ENCODE measurements at places on chromosomes 1 and 21. TPM values are rescaled to one million over a fixed set of nuclear protein-coding genes. Genes with fewer than 3 reads are reported as not detected.
A peak's percentile ranks its signal among the peaks of the same experiment; 100 is the strongest.

The KRTAP13-2 gene
- total RNA-seq: not detected

The HSD3B2 gene
- total RNA-seq: not detected

The CCDC27 gene
- not detected for total RNA-seq

The SOX13 gene
- 180 TPM for total RNA-seq

- DNase-seq: no peak
- H3K36me3 ChIP-seq: no peaks in the 10 kb centered on the region
- H3K27ac ChIP-seq: no peak overlapping the region
- H3K4me1 ChIP-seq: no peaks in the 10 kb centered on the region
- H3K27me3 ChIP-seq: no peaks in the 10 kb centered on the region
Measured at GRCh38 chr1:198880818-198881597, 242.2 kb downstream of the PTPRC start.

GRCh38 chr1:214101246-214101645 lies 113.5 kb downstream of the PROX1 start:
- H3K27me3 ChIP-seq: no peaks in the 10 kb centered on the region
- DNase-seq: no peak
- no peak overlapping the region for H3K27ac ChIP-seq
- H3K36me3 ChIP-seq: no peaks in the 10 kb centered on the region

DNA sequence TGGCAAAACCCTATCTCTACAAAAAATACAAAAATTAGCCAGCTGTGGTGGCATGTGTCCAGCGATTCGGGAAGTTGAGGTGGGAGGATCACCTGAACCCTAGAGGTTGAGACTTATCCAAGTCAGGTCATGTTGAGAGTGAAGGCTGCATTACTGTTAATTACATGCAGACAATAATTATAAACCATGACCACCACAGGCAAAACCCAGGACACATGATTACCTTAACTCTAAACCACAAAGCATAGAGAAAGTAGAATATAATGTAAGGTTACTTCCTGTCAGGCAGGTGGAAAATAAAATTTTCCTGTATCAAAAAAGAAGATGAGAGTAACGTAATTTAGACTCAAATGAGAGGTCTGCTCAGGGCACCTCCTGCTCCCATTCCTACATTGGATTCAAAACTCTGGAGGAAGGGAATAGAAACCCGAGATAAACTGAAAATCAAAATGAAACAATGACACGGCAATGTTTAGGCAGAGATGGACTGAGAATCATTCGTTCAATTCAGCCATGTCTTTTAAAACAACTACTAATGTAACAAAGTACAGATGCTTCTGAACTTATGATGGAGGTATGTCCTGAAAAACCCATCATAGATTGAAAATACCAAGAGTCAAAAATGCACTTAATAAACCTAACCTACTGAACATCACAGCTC lies 33.6 kb downstream of the RGS8 start:
- no peaks in the 10 kb centered on the region for H3K4me1 ChIP-seq
- no peak for DNase-seq
- H3K27ac ChIP-seq: no peak overlapping the region
- no peak overlapping the region for H3K4me3 ChIP-seq
- no peaks in the 10 kb centered on the region for H3K27me3 ChIP-seq

DNA sequence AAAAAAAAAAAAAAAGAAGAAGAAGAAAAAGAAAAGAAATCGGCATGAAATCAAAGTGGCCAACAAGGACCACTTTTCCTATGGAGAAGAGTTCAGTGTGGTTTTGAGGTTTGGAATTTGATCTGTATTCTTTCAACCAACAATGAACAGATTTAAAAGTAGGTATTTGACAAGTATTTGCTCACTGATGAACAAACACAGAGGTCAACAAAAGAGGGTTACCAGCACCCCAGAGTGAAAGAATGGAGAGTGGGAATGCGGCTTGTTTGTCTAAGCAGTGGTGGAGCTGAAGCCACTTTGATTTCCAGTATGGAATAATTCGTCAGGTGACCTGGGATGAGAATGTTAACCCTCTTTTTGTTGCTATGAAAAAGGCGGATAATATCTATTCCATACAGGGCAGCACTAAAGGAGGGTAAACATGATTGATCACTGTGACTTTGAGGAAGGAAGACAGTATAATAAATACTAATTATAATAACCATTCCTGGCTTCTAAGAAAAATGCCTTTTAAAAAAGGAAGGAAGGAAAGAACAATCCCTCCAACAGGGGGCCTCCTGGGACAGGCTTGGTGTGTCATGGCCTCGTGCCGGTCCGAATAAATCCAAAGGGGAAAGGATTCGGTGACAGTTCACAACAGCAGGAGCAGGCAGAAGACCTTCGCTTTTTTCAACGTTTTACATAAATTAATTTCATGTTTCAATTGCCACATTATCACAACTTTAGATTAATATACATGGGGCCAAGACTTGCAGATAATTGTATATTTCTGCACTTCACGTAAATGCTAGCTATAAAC lies 37.2 kb upstream of the SIM2 start:
- no peak overlapping the region for H3K27ac ChIP-seq
- DNase-seq: no peak
- no peak overlapping the region for H3K4me3 ChIP-seq
- no peaks in the 10 kb centered on the region for H3K27me3 ChIP-seq

DNA sequence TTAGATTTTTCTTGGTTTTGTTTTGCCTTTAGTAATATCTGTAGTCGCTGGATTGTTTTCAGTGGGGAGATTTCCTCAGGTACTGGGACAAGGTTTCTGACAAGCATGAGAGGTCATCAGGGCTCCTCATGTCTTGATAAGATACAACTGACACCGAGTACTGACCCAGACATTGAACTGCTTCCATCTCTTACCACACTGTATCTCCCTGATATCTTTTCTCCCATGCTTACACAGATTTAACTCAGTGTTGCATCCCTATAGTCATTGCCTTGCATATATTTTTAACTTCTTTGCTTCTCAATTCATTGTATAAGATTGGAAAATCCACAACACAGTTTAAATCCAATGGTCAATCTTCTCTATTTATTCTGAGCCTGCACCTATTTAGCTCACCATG lies 12.4 kb upstream of the CYB5R1 start:
- DNase-seq: no peak
- no peaks in the 10 kb centered on the region for H3K36me3 ChIP-seq
- H3K27me3 ChIP-seq: no peaks in the 10 kb centered on the region

GRCh38 chr1:63046539-63046938 lies 262.6 kb downstream of the ATG4C start:
- H3K27ac ChIP-seq: no peak overlapping the region
- no peak for DNase-seq
- no peak overlapping the region for H3K4me3 ChIP-seq
- H3K36me3 ChIP-seq: no peaks in the 10 kb centered on the region
- no peaks in the 10 kb centered on the region for H3K4me1 ChIP-seq

GRCh38 chr1:219812086-219812485 lies 116.3 kb downstream of the SLC30A10 start:
- H3K4me3 ChIP-seq: no peak overlapping the region
- no peaks in the 10 kb centered on the region for H3K27me3 ChIP-seq
- DNase-seq: no peak
- no peaks in the 10 kb centered on the region for H3K36me3 ChIP-seq

DNA sequence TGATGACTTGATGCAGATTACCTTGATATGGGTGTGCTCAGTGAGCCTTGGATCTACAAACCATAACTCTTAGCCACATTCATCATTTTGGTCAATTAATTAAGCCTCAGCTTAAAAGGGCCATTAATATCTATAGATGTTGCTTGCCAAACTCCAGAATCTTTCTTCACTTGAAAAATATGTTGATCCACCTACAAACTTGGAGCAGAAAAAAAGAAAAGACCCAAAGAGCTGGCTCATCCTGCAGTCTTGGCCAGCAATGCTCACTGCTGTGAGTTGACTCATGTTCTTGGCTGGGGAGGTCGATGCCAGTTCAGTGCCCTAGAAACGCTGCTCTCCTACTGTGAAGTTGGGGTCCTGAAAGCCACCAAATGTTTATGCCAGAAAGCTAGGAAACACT lies 75.4 kb downstream of the DPT start:
- 0 out of 2 replicates have a peak, but pooled peaks cover 3% of the 10 kb centered on the region for H3K4me1 ChIP-seq
- H3K4me3 ChIP-seq: no peak overlapping the region
- H3K36me3 ChIP-seq: no peaks in the 10 kb centered on the region
- DNase-seq: no peak

DNA sequence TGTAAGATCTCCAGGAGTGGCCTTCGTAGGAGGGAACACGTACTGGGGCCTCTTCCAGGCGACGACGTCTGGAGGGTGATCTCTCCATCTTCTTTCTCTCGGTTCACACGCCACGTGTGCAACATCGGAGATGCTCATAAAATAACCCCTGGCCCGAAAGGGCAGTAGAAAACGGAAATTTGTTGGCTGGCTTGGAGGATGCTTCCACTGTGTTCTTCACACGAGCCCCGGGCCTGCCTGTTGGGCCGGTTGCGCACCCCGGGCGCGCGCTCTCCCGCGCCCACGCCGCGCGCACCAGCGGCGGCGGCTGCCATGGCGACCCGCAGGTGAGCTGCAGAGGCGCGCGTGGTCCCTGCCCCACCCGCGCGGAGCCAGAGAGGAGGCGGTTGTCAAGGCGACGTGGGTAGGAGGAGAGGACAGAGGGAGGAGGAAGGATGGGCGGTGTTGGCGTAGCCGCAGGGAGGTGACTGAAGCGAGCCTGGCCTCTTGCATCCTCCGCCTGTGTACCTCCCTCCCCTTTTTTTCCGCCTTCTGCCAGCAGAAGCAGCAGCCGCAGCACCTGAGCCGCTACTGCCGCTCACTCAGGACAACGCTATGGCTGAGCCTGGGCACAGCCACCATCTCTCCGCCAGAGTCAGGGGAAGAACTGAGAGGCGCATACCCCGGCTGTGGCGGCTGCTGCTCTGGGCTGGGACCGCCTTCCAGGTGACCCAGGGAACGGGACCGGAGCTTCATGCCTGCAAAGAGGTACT lies at the start of gene ELAPOR1:
Gene ELAPOR1 (plus strand): TSS at position 526 of the 752 bp plus-strand sequence. CDS start 69 bp downstream, at position 595.
- H3K4me1 ChIP-seq: peaks cover 6% of the 10 kb centered on the region
- H3K27ac ChIP-seq: no peak within 1 kb of the TSS
- peaks cover 15% of the 10 kb centered on the region for H3K27me3 ChIP-seq
- H3K4me3 ChIP-seq: peak within 1 kb of the TSS; percentile 50
- no peaks in the 10 kb centered on the region for H3K36me3 ChIP-seq

DNA sequence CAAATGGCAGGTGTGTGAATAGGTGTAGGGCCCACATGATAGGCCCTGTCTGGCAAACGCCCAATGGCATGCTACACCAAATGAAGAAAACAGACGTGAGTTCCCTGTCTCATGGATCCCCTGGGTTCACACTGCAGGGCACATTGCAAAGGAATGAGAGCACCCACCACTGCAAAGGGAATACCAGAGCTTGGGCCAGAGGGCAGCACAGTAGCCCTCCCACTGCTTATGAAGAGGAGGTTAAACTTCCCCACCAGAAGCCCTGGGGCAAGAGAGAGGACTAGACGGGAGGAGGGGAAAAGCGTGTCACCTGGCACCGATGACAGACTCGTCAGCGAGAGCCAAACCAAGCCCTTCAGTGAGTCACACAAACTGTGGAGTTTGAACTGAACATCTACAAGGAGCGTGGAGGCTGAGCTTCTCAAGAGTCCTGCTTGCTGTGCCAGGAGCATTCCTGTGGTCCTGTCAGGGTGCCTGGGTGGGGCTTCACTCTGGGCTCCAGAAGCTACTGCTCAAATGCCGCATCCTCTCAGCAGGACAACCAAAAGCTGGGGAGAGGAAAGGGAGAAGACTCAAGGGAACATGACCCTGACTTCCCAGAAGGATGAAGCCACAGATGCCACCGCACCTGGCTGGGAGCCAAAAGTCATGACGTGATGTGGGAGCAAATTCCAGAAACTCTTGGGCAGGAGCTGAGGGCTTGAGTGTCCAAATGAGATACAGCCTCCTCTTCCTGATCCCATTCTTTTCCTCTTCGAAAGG lies 61.1 kb downstream of the TOMM20 start:
- no peak overlapping the region for H3K27ac ChIP-seq
- no peaks in the 10 kb centered on the region for H3K36me3 ChIP-seq
- no peak overlapping the region for H3K4me3 ChIP-seq
- no peaks in the 10 kb centered on the region for H3K27me3 ChIP-seq
- no peak for DNase-seq
- peaks cover 2% of the 10 kb centered on the region for H3K4me1 ChIP-seq

DNA sequence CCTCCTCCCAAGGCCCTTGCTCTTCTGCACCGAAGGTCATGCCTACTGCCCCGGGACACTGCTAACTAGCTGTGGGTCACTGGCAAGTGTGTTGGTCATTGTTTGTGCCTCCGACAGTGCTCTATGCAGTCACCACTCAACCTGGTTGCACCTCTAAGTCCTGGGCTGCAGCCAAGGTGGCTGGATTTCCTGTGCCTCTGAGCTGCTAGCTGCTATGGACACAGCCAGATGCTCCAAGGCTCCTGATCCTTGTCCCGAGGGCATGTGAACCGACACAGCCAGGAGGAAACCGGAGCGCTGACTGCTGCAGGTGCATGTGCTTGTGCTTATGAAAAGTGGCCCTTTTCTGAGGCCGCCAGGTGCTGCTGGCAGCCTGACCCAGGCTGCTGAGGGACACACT lies 14.7 kb upstream of the SPOCD1 start:
- no peak overlapping the region for H3K4me3 ChIP-seq
- H3K27ac ChIP-seq: no peak overlapping the region
- no peaks in the 10 kb centered on the region for H3K4me1 ChIP-seq
- no peaks in the 10 kb centered on the region for H3K27me3 ChIP-seq

DNA sequence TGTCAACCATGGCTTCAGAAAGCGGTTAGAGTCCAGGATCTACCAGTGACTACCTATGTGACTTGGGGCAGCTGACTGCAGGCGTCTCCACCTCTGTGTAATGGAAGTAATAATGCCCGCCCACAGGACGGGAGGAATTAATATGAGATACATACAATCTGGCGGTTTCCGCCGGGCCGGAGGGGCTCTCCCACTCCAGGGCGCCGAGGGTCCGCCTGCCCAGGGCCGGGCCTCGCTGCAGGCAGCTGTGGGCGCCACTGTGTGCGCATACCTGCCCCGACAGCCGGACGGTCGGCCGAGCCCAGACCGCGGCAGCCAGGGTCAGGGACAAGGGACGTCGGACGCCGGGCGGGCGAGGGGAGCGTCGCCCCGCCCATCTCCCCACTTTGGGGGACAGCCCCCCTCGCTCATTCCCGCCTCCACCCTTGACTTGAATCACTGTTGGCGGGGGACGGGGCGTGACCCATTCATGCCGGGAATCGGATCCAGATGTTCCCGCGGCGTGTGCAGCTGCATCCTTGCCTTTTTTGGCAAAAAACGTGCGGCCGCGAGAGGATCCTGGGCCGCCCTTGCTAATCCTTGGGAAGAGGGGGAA lies 6.0 kb upstream of the SF3A3 start:
- peaks cover 17% of the 10 kb centered on the region for H3K36me3 ChIP-seq
- peak overlapping the region; percentile 86 for H3K27ac ChIP-seq
- peak overlapping the region; percentile 63 for H3K4me3 ChIP-seq
- DNase-seq: peak; percentile 89
- H3K4me1 ChIP-seq: no peaks in the 10 kb centered on the region
- no peaks in the 10 kb centered on the region for H3K27me3 ChIP-seq

- H3K36me3 ChIP-seq: peaks cover 20% of the 10 kb centered on the region
- 0 out of 2 replicates have a peak, but pooled peaks cover 3% of the 10 kb centered on the region for H3K4me1 ChIP-seq
- H3K27me3 ChIP-seq: no peaks in the 10 kb centered on the region
- DNase-seq: no peak
Measured at GRCh38 chr1:229600229-229600628, 25.7 kb downstream of the TAF5L start.

DNA sequence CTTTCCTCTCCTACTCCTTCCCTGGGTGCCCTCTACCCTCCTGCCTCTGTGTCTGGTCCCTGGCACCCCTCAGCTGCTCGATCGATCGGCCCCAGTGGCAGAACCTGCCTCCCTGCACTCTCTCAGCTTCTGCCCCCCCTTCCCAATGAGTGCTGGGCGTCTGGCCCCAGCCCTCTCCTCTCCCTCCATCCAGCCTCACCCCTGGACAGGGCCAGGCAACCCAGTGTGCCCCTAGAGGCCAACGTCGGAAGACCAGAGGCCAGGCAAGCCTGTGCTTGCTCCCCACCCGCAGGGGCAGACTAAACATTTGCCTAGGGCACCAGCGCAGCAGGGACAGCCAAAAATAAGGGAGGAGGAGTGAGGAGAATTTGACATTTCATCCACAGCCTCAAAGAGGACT lies 43.5 kb downstream of the LGR6 start:
- peaks cover 5% of the 10 kb centered on the region for H3K4me1 ChIP-seq
- no peaks in the 10 kb centered on the region for H3K27me3 ChIP-seq
- H3K4me3 ChIP-seq: no peak overlapping the region
- no peak overlapping the region for H3K27ac ChIP-seq

Measured in H1 (cell line).